ENCODE measurements at places on chromosomes 5 and 9.

GRCh38 chr9:116569111-116569510 is 118.0 kb upstream of the TRIM32 start:
- no peak for DNase-seq

DNA sequence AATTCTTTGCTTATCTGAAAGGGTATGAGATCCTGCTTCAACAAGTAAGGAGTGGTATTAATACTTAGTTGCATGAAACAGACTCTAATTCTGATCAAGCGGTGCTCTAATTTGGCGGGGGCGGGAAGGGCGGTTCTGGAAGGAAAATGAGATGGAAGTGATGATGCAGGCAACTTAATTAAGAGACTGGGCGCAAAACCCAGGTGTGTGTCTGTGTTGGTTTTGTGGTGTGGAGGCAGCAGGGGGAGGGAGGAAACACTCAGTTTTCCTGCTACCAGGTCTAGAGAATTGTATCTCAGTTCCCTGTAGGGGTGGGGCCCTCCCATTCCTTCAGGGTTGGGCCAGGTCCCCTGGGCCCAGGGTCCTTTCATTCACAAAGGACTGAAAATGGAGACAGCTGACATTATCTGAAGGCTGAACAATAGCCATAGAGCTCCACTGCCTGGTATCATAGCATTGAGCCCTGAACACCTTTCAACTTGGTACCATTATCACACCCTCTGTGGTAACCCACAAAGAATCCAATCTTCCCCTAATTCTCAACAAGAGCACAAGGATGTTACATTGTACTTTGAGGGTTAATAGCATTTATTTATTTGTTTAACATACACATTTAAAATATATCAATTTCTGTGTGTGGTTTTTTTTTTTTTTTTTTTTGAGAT is 17.2 kb upstream of the C5orf47 start:
- no peak for DNase-seq

- DNase-seq: no peak
Measured at GRCh38 chr5:172696171-172696849, 55.2 kb downstream of the NEURL1B start.

DNA sequence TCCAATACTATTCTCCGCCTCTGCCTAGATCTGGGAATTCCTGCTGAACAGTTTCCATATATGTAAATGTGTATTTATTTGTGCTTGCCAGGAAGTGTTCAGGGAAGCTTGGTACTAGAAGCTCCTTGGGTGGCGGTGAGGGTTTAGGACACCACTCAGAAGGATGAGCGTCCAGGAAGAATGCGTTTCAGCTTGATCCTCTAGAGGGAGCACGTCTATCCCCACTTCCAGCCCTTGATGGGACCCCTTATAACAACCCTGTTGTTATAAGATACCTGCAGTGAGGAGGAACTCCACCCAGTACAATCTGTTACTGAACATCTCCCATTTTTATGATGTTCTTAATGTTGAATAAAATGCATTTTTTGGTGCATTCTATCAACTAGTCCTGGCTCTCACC is 88.9 kb downstream of the CYFIP2 start:
- DNase-seq: no peak

Measured in M059J (cell line).